Right renal pelvis (tissue), 4 donors: ENCODE measurements at places on chromosomes 2 and 18. TPM values are rescaled to one million over a fixed set of nuclear protein-coding genes. Genes with fewer than 3 reads are reported as not detected.

DNA sequence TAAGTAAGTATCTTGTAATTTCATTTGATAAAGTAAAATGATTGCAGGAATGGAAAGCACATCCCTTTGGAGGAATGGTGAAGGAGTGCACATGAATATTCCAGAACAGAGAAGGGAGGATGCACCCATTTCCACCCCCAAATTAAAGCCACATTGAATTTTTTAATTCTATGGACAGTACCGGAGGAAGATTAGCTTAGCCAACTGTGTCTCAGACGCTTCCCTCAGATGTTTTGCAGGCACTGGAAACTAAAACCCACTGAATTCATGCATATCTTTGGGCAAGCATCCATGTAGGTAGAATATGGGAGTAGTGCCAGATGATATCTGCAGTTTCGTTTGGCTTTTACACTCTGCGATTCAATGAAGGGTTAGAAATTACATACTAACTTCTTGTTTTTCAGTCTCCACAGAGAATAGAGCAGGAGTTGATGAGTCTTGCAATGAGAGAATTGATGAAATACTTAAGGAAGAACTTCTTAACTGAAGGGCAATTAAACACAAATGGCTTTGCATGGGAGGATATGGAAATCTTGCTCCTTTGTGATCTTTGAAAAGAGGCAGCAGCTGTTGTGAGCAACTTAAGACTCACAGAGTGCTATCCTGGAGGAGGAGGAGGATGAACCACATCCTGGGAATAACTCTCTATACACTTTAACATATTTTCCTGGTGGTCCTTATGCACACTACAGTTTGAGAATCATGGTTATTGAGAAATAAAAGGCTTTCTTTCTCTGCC is 71.7 kb upstream of the MYO3B start:
- DNase-seq = no peak

DNA sequence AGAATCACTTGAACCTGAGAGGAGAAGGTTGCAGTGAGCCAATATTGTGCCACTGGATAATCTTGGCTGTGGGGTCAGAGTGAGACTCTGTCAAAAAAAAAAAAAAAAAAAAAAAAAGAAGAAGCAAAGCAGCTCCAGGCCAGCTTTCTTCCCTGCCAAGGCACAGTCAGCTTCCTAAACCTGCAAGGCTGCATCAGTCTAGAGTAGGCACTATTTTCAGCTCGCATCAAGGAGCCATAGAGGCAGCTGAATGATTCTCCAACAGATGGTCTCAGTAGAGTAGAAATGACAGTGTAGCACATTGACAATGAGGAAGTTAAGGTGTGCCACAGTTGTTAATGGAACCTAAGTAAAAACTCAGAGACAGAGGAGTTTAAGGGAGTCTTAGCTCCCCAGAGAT is 35.6 kb downstream of the BMP10 start:
- no peak for DNase-seq

DNA sequence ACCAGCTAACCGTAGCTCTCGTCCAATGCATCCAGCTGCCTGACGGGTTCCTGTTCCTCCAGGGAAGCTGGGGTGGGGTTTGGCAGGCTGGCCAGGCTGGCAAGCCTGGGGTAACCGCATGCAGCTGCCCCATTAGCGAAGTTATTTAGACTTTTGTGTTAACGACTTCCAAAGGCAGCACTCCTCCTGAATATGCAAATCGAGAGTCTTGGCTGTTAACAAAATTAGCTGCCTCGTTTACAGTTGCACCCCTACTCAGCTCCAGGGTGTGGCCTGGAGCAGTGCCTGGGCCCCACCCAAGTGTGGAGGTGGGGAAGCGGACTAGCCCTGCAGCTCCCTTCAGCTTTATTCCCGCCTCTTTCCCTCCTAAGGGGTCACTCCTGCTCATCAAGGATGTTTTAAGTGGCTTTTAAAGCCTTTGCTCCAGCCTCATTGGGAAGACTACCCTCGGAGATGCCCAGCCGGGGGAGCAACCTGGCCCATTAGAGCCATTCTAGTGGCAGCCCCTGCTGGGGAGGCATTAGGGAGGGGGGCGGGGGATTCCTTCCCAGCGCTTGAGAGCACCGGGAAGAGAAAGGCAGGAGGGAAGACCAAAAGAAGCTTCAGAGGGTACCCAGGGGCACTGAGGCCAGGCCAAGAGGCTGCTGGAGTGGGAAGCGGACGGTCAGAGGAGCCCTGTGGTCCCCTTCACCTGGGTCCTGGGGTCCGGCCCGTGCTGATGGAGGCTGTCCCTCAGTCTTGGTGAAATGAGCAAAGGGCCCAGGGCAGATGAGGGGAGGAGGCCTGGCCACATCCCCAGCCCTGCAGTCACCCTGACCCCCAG is 204.1 kb downstream of the CELF4 start:
- no peak for DNase-seq

GRCh38 chr2:191899410-191899809 is 52.5 kb upstream of the CAVIN2 start:
- DNase-seq = no peak

DNA sequence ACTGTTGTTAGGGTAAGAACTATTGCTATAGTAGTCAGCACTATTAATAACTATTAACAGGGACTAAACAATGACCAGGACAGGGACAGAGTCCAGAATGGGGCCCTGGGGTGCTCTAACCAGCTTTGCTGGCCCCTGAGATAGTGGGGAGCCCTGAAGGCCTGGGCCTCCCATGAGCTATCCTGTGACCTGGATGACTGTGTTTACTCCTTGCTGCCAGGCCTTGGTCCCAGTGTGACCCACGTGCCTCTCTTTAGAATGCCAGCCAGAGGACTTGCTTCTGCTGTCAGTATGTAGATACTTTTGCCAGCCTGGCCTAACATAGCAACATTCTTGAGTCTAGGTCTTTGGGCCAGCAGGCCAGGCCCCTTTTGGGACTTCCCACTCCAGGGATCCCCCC is 11.4 kb downstream of the CDK5R2 start:
- no peak for DNase-seq

DNA sequence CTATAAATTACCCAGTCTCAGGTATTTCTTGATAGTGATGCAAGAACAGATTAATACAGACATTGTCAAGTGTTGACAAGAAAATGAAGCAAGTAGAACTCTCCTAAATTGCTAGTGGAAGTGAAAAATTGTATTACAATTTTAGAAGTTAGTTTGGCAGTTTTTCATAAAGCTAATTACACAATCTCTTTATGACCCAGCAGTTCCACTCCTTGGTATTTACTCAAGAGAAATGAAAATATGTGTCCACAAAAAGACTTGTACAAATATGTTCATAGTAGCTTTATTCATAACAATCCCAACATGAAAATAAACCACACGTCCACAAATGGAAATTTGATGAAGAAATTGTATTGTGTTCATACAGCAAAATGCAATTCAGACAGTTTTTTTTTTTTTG is 49.4 kb downstream of the PDE1A start:
- DNase-seq = no peak

DNA sequence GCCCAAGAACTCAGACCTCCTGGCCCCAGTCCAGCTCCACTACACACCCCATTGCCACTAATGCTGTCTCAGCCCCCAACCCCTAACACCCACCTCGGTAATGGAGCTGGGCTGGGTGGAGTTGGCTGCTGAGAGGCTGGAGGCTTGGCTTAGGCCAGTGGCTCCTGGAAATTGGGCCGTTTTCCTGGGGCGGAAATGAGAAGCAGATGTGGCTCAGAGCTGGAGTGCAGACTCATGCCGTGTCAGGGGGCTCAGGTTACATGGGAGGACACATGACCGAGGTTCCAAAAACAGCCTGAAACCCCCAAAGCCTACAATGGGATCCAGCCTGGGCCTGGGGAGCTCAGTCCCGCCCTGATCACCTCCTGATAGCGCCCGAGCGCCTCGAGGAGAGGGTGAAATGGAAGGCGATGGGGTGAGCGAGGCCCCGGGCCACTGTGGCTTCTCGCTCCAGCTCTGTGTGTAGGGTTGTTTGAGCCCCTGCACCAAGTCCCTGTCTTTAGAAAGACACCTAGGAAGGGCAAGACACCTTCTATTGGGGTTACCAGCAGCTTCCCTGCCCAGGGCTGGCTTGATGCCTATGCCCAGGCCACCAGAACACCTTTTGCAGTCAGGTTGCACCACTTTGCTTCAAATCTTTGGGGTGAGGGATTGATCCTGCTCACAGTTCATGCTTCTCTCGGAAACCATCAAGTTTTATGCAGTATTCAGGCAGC is 175.7 kb upstream of the HAAO start:
- no peak for DNase-seq

TUBA3E gene
- 0.13 TPM for polyA plus RNA-seq

GRCh38 chr2:230664128-230664527 is 48.5 kb upstream of the CAB39 start:
- DNase-seq = no peak

DNA sequence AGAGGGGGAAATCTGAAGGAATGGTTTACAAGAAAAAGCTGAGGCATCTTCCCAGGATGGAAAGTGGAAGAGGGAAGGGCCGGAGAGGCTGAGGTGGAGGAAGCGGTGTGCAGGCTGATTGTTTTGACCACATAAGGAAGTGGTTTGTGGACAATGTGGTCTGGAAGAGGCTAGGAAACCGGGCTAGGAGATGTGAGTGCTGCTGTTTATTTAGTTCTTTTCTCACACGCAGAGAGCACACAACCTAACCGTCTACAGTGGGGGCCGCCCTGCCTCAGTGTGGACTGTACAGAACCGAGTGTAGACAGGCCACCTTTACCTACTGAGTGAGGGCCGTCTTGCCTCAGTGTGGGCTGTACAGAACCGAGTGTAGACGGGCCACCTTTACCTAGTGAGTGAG is 251.7 kb upstream of the PXDN start:
- no peak for DNase-seq

GRCh38 chr18:13455960-13456481 is 237.5 kb downstream of the LDLRAD4 start:
- no peak for DNase-seq

GRCh38 chr2:112474844-112475486 is 7.0 kb upstream of the TTL start:
- no peak for DNase-seq

- DNase-seq = no peak
These were observed 93.7 kb upstream of the MYCN start for GRCh38 chr2:15846626-15847025.

CCDC178 gene
- 1.9 TPM for polyA plus RNA-seq

NEB gene
- polyA plus RNA-seq = 10.1 TPM

GRCh38 chr2:10179422-10179821 is 56.9 kb downstream of the RRM2 start:
- DNase-seq = no peak

GTF2A1L gene
- polyA plus RNA-seq = 0.23 TPM

- no peak for DNase-seq
These were observed 31.6 kb upstream of the SP3 start for GRCh38 chr2:173996766-173997165.

DNA sequence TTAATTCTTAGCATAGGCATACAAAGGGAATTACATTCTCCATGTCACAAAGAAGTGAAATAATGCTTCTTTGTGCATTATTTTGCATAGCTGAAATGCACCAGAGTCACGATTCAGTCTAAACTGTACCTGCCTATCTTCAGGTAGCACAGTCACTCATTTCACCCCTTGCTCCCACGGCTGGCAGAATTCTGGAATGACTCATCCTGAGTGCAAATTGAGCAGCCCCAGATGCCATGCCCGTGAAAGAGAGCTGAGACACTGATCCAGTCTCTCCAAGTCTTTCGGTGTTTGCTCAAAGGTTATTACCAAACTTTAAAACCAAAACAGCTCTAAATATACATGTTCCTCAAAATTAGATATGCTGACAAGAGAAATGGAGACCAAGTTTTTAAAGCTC is 168.3 kb upstream of the POU3F3 start:
- no peak for DNase-seq

DNA sequence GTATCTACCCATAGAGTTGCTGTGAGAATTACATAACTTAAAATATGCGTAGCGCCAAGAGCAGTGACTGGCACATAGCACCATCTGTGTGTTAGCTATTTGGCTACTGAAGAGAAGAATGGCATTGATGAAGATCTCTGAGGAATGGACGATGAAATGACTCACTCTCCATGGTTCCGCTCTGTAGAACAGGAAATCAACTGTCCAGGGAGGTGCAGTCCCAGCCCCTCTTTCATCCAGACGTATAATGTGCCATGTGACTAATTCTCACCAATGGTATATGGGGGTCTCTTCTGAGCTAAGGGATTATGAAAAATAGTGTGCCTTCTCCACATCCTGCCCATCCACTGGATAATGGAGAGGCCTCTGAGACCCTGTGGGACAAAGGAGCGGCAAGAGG is 254.8 kb downstream of the CYP26B1 start:
- no peak for DNase-seq

GRCh38 chr2:143901185-143901842 is 618.6 kb downstream of the ZEB2 start:
- DNase-seq = no peak

CNNM4 gene
- 13.6 TPM for polyA plus RNA-seq

- DNase-seq = no peak
These were observed 63.2 kb downstream of the UGGT1 start for GRCh38 chr2:128154225-128154624.

CNPPD1 gene
- polyA plus RNA-seq = 69.9 TPM

GRCh38 chr18:2213905-2214304 is 357.4 kb downstream of the METTL4 start:
- no peak for DNase-seq

DNA sequence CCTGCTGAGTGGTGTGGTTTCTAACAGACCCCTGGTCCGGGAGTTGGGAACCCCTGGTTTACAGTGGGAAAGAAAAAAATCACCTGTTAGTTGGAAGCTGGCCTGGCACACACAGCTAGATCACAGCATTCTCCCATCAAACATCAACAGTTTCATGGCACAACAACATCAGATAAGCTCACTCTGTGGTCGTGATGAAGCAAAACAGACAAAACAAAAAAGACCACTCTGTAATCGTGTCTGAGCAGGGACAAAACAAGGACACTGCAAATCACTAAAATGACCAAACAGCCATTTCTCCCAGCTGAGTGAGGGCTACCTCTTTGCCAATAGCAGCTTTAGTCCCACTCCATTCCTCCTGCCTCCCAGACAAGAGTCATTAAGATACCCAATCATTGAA is 9.0 kb upstream of the IMPACT start:
- no peak for DNase-seq

MRPL53 gene
- 67.9 TPM for polyA plus RNA-seq

- no peak for DNase-seq
These were observed 151.6 kb downstream of the FAM210A start for GRCh38 chr18:13574761-13575160.

- no peak for DNase-seq
These were observed 35.7 kb downstream of the RTTN start for GRCh38 chr18:70169747-70170146.

- DNase-seq = peak; percentile 93
These were observed 122.7 kb downstream of the COL6A3 start for GRCh38 chr2:237291138-237291792.
